ENCODE measurements at places on chromosomes 6 and 20.

DNA sequence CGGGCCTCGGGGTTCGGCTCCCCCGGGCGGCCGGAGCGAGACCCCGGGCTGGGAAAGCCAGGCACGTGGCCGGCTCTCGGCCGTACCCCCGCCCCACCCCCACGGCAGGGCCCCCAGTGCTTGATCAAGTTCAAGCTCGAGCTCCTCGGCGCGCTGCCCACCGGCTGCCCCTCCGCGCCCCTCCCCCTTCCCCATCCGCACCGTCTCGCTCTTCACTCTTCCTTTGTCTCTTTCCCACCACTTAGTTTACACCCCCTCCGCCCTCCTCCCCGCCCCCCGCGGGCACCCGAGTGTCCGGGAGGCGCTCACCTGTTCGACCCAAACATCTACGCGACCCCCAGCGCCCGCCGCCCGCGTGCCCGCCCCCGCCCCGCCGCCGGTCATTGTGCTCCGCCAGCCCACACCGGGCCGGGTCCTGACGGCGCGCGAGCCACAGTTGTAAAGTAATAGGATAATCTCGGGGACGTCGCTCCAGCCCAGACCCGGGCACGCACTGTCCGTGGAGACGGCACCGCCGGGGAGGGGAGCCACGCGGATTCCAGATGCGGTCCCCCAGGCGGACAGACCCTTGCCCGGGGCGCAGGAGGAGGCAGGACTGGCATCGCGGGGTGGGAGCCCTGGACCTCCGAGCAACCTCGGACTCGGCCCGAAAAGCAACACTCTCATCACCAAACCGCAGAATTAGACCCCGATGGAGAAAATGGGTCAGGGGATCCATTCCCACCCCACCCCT, 100.7 kb downstream of the NOL4L start:
- DNase-seq = peak; percentile 37

DNA sequence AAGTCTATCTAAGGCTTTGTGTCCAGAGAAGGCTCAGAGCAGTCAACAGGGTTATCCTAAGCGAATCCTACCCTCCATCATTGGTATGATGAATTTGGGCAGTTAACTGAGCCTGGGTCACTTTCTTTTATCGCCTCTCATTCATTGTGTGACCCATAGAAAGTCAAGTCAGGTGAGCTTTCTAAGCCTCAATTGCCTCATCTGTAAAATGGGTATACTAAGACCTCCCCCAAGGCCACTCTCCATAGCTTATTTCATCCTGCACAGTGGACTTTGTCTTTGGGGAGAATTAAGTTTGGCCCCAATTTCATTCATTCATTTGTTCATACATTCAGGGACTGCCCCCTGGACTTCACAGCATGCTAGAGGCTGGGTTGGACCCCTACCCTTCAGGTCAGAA, 110.5 kb downstream of the DHX35 start:
- DNase-seq = no peak

- DNase-seq = peak; percentile 83
Observed at GRCh38 chr20:25867776-25868649, 171.4 kb upstream of the ZNF337 start.

GRCh38 chr6:134316733-134317431, 1.0 kb downstream of the SGK1 start:
- DNase-seq = peak; percentile 68

DNA sequence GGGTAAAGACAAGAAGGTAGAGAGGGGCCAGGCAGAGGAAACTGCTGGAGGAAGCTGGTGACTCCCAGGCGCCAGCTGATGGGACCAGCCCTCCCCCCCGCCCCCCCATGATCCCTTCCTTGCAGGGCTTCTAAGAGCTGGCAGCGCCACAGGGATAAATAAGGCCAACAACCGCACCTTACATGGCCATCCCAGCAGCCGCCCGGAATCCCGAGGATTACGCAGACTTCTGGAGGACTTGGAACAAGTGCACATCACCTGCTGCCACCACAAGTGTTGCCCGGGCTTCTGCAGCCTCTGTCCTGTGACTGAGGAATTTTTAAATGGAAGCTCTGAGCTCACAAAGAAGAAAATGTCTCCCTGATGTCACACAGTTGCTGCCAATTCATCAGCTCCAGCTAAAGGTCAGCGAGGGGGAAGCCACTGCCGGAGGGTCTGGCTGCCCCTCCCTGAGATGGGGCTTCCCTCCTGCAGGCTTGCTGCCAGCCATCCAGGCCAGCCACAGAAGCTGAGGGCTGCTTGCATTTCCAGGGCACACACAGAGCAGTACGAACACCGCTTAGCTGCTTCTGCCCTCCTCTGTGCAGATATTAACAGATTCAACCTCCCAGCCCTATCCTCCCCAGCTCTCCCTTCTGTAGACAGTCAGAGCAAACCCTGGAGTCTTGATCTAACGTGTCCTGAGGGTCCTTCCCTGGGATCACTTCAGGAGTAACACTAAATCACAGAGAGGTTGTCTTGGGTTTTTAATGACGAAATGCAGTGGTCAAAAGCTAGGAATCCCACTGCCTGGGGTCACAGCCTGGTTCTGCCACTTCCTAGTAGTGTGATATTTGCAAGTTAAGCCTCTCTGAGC, 38.6 kb upstream of the PIM1 start:
- DNase-seq = peak; percentile 83

GRCh38 chr6:94893327-94893726, 684.0 kb upstream of the MANEA start:
- no peak for DNase-seq

- no peak for DNase-seq
Observed at GRCh38 chr20:35021063-35021462, 65.4 kb downstream of the MYH7B start.

- no peak for DNase-seq
Observed at GRCh38 chr20:1166948-1167720, 17.6 kb downstream of the TMEM74B start.

DNA sequence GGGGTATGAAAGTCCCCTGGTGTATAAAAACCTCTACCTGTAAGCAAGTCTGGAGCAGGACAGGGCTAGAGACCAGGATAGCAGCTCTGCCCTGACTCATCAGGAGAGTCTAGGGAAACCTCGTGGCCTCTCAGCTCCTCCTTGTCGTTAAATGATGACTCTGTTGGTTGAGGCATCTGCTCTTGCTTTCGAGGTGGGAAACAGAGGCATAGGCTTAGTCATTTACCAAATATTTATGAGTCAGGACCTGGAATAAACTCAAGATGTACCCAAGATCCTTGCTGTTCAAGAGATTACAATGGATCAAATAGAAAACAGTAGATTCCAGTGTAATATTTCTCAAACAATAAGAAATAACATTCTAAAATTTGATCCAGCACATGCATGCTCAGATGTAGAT, 5.5 kb downstream of the MANBAL start:
- no peak for DNase-seq

GRCh38 chr20:7346562-7346961, 579.1 kb downstream of the BMP2 start:
- DNase-seq = no peak

- no peak for DNase-seq
Observed at GRCh38 chr20:1702328-1702727, 44.7 kb upstream of the SIRPG start.

- no peak for DNase-seq
Observed at GRCh38 chr20:58633161-58634053, 17.7 kb upstream of the STX16 start.

DNA sequence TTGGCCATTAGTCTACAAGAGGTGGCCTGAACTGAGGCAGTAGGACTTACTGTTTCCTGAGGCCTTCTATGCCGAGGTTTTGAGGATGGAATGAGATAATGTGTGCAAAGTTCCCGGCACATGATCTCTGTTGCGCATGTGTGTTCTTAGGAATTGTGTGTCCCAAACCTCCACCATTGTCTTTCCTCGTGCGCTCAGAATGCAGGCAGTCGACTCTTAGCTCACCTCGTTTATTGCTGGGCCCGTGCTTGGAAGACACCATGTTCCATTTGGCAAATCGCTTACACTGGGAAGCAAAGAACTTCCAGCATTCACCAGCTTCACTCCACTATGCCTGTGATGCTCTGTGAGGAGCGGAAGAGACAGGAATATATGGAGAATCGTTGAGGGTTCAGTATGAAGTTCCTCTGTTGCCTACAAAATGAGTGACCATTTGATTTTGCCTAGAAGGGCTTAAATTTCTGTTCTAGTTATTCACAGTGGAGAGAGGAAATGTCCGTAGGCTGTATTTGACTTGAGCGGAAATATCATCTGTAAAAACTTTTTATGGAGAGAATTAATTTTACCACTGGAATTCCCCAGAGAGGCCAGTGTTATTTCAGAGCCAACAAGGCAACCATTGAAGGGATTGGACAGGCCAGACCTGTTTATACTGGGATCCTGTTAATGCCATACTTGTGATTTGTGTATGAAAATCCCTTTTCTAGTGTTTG, 75.7 kb upstream of the CLDN20 start:
- DNase-seq = no peak

- DNase-seq = no peak
Observed at GRCh38 chr6:4114123-4114522, 21.3 kb downstream of the ECI2 start.

GRCh38 chr6:163420289-163420614, 5.7 kb downstream of the QKI start:
- DNase-seq = no peak

GRCh38 chr20:62893700-62894099, 32.1 kb upstream of the TCFL5 start:
- DNase-seq = no peak

GRCh38 chr6:107532706-107533105, 42.8 kb downstream of the SOBP start:
- DNase-seq = no peak

DNA sequence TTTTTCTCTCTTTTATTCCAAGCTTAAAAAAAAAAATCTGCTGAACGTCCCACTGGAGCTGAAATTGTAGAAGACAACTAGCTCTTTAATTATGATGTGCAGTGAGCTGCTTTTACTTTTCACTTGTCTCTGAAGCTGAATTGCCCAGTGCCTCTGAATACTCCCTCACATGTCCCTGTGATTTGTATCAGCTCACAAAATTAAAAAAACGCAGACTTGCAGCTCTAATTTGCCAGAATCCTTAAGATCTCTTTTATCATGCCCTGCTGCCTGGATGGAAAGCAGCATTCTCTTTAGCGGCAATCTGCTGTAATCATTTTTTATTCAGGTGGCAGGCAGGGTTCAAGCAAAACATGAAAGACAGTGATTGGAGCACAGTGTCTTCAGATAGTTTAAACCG, 443.8 kb upstream of the SPTLC3 start:
- DNase-seq = no peak

DNA sequence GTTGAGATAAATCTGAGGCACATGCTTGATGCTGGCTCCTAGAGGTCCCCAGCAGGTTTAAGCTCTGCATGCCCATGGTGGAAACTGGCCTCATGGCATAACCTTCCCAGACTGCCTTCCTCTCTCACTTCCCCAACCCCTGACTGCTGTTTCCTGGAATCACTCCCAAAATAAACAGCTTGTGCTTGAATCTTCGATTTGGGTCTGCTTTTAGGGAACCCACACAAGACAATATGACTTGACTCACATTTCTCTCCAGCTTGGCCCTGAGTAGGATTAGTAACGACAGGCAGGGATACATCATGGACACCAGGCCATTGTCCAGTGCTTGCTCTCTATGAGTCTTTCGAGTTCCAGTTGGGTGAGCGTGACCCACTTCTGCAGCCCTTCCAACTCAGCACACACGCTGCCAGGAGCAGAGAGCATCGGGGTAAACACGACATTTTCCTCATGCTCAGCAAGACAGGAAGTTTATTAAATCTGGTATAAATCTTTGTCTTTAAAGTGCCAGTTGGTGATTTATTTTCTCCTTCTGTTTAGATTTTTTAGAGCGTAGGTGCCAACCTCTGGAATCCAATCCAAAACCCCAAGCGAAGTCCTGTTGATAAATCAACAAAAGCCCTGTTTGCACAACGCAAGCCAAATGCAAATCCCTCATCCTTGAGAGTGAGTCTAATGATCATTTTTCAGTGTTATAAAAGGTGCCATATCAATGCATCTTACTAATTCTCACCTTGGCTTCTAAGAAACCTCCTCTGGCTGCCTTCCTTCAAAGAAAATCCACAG, 135.0 kb downstream of the FOXA2 start:
- no peak for DNase-seq

GRCh38 chr20:52895701-52896100, 76.5 kb upstream of the TSHZ2 start:
- no peak for DNase-seq

DNA sequence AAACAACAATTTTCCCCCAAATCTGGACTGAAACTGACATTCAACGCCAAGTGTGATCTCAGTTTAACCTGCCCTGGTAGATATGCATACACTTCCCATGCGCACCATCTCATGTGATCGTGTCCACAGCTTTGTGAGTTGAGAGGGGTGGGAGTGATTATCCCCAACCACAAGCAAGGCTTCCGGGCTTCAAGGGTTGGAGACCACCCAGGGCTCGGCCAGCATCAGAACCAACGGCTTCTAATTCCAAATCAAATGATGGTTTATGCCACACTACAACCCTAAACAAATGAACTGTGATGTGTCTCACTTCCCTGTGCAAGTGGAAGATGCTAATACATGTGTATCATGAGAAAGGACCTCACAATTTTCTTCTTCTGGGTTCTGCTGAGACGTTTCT, 515 bp upstream of the TGM3 start:
- DNase-seq = no peak

DNA sequence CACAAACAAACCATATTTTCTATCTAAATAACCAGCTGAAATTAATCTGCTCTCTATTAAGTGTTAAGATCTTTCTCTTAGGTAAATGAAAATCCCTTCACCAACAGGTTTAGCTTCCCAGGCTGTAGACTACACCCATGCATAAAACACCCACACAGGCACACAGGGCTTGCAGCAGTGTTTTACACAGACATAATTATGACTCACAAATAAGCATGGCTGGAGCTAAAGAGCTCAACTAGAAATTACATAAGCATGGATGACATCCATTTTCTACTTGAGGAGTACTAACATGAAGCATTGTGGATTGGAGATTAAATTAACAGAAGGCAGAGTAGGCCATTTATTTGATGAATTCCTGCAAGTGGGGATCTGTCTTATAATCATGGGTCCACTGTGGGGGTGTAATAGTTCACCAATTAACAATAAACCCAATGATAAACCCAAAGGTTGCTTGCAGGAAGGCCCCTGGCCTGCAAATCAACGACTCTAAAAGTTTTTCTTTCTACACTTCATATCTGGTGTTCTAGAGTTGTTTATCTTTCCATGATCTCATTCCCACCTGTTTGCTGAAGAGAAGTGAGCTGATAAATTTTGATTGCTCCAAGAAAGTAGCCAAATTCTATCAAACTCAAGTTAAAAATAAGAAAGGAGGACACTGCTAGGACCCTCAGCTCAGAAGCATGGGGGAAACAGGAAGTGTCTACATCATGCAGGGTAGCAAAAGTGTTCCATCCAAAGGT, 33.8 kb upstream of the E2F3 start:
- DNase-seq = no peak
